Spinal cord (tissue), 10 donors: ENCODE measurements at places on chromosomes 2 and 18. TPM values are rescaled to one million over a fixed set of nuclear protein-coding genes. Genes with fewer than 3 reads are reported as not detected.

Gene SLC4A5
- 2.4 TPM for polyA plus RNA-seq

Gene CRIM1
- 47.4 TPM for polyA plus RNA-seq

Gene CCDC148
- polyA plus RNA-seq: 3.3 TPM

Gene PMS1
- polyA plus RNA-seq: 28.9 TPM

Gene PTH2R
- polyA plus RNA-seq: 1.2 TPM

Gene ZAP70
- polyA plus RNA-seq: 2.1 TPM

DNA sequence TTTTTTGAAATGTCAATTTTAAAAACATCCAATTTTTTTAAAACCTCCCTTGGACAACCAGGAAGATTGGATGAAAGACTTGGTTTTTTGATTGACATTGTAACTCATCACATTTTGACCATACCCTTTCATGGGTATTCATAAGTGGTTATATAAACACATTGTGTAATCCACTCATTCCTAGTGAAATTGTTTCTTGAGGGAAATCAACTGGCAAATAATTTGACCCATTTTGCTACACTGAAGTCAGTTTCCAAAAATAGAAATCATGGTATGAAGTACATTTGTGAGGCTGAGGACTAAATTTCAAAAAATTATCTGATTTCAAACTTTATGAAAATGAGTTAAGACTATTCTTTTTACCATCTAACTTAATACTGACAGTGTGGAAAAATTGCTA, 31.5 kb downstream of the FBXO48 start:
- no peak for DNase-seq
- H3K36me3 ChIP-seq: no peaks in the 10 kb centered on the region
- no peaks in the 10 kb centered on the region for H3K27me3 ChIP-seq
- no peak overlapping the region for H3K4me3 ChIP-seq
- no peak overlapping the region for H3K27ac ChIP-seq

DNA sequence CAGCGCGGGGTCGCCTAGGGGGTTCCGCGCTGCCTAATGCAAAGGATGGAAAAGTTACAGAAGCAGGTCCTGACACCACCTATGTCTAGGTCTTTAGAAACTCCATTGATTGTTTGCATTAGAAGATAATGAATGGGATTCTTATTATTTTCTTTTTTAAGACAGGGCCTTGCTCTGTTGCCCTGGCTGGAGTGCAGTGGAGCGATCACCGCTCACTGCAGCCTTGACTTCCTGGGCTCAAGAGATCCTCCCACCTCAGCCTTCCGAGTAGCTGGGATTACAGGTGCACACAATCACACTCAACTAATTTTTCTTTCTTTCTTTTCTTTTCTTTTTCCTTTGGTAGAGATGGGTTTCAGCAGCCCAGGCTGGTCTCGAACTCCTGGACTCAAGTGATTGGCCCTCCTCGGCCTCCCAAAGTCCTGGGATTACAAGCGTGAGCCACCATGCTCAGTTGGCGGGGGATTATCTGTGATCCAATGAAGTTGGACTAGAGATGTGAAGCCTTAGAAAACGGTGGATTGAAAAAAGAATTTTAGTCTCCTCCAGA, 761 bp upstream of the IDH1 start:
- peak overlapping the region; percentile 94 for H3K27ac ChIP-seq
- H3K4me3 ChIP-seq: peak overlapping the region; percentile 92
- no peaks in the 10 kb centered on the region for H3K27me3 ChIP-seq
- no peak for DNase-seq
- peaks cover 21% of the 10 kb centered on the region for H3K4me1 ChIP-seq

GRCh38 chr2:9681427-9681817, 50.6 kb upstream of the YWHAQ start:
- H3K4me1 ChIP-seq: no peaks in the 10 kb centered on the region
- no peaks in the 10 kb centered on the region for H3K36me3 ChIP-seq
- H3K4me3 ChIP-seq: no peak overlapping the region
- DNase-seq: no peak
- H3K27me3 ChIP-seq: no peaks in the 10 kb centered on the region

DNA sequence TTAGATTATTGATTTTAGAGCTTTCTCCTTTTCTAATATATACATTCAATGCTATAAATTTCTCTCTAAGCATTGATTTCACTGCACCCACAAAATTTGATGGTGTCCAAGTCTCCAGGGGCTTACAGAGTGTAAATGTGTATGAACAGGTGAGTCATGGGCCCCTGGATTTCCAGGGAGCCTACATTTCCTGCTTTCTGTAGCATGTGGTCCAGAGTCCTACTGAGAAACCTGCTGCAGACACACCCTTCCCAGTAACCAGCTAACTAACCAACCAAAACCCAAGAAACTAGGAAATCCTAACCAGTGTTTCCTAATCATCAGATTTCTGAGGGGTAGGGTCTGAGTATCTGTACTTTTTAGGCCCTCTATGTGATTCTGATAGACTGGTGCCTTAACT, 39.5 kb upstream of the TANC1 start:
- no peaks in the 10 kb centered on the region for H3K36me3 ChIP-seq
- no peaks in the 10 kb centered on the region for H3K4me1 ChIP-seq
- peaks cover 12% of the 10 kb centered on the region for H3K27me3 ChIP-seq
- H3K27ac ChIP-seq: no peak overlapping the region

GRCh38 chr2:17106418-17106817, 411.8 kb downstream of the RAD51AP2 start:
- DNase-seq: no peak
- no peak overlapping the region for H3K27ac ChIP-seq
- H3K27me3 ChIP-seq: no peaks in the 10 kb centered on the region
- no peak overlapping the region for H3K4me3 ChIP-seq

DNA sequence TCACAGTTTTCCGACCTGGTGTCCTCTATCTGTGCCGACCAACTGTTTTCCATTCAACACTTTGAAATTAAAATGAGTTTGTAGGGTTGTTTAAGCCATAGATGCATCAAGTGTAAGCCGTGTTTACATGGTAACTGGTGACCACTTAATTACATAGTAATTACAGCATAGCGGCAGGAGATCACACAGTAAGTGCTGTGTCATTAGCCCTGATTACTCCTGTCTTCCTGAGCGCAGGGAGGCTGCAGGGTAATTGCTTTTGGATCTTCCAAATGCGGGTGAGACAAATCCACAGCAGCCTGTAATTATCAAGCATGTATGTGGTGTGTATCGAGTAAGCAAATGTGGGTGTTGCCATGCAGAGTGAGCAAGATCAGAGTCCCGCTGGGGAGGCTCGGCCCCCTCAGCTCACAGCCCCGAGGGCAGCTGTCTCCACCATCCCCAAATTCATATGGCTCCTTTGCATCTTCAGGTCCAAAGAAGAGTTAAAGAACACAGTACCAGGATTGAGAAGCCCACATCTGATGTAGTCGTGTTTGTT, 71.5 kb upstream of the HDAC4 start:
- no peak overlapping the region for H3K27ac ChIP-seq
- H3K36me3 ChIP-seq: no peaks in the 10 kb centered on the region
- DNase-seq: no peak
- no peaks in the 10 kb centered on the region for H3K27me3 ChIP-seq
- no peak overlapping the region for H3K4me3 ChIP-seq

DNA sequence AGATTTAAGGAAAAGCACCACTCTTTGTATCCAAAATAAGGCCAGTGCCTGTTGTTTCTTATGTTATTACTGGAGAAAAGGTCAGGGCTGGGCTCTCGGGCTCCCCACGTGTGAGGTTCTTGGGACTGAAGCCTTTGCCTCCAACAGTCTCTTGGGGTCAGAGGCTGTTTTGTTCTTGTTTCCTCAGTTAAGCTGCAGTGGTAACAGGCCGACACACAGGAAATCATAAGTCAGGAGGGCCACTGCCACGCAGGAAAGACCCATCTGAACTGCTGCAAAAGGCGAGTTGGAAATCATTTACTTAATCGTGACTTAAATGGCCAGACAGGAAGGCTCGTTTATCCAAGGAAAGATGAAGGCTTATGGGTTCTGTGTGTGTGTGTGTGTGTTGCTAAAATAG, 30.3 kb upstream of the IL37 start:
- H3K36me3 ChIP-seq: no peaks in the 10 kb centered on the region
- peaks cover 3% of the 10 kb centered on the region for H3K4me1 ChIP-seq
- H3K27me3 ChIP-seq: no peaks in the 10 kb centered on the region
- DNase-seq: no peak
- no peak overlapping the region for H3K4me3 ChIP-seq
- H3K27ac ChIP-seq: no peak overlapping the region

- no peaks in the 10 kb centered on the region for H3K27me3 ChIP-seq
- DNase-seq: no peak
- peaks cover 21% of the 10 kb centered on the region for H3K36me3 ChIP-seq
- H3K4me1 ChIP-seq: no peaks in the 10 kb centered on the region
These were observed 93.8 kb downstream of the USP34 start for GRCh38 chr2:61377046-61377445.

DNA sequence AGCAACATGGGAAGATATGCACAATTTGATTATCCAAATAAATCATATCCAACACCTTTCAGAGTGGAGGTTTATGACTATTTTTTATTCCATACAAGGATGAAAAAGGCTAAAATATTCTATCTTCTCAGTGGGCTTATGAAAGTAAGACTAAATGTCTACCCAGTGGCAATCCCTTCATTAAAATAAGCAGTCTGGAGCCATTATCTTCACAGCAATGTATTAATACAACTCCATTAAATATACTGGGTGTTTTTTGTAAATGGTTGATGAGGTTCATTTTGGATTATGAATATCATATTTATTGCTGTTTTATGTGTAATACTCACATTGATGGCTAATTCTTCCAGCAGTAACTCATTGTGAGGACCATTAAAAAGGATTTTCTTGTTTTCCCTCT, 352.7 kb upstream of the SOX11 start:
- no peaks in the 10 kb centered on the region for H3K4me1 ChIP-seq
- H3K27ac ChIP-seq: no peak overlapping the region
- DNase-seq: no peak
